ENCODE measurements at places on chromosomes 3 and 15. TPM values are rescaled to one million over a fixed set of nuclear protein-coding genes. Genes with fewer than 3 reads are reported as not detected.

- peak; percentile 53 for DNase-seq
Measured at GRCh38 chr3:197186887-197187588, 111.4 kb downstream of the DLG1 start.

DNA sequence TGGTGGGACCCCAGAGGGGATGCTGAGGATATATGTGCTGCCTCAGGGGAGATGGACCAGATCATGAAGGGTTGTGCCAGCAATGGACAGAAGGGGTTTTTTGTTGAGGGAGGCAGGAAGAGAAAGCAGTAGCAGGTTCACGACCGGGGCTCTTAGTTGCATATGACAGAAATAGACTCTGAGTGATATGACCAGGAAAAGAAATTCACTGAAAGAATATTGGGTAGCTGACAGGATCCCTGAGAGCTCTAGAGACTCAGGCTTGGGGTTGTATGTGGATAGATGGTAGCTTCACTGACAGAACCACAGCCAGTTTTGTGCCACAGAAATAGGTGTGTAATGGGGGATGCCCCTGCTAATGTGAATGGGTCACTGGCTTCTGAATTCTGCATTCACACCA lies 241.6 kb downstream of the ZNF621 start:
- DNase-seq: no peak

- no peak for DNase-seq
Measured at GRCh38 chr3:172192830-172193415, 153.5 kb downstream of the FNDC3B start.

- DNase-seq: peak; percentile 29
Measured at GRCh38 chr15:82543160-82543559, 2.9 kb upstream of the RPS17 start.

GRCh38 chr15:83276661-83277060 lies 7.8 kb downstream of the BNC1 start:
- DNase-seq: no peak

DNA sequence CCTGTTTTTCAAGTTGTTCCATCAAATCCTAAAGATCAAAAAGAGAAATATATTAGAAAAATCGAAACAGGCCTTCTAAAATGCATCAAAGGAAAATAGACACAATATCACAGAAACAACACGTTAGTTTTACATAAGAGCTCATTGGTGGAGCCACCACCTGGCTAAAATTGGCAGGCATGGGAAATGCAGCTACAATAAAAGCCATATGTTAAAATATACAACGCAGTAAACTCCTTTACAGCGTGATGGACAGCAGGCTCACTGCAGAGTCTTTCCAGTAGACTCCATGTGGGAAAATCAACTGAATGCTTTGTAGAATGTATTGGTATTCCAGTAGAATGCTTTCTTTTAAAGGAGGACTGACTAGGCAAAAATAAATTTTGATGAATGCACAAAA lies 40.9 kb upstream of the MYO5C start:
- DNase-seq: no peak

DNA sequence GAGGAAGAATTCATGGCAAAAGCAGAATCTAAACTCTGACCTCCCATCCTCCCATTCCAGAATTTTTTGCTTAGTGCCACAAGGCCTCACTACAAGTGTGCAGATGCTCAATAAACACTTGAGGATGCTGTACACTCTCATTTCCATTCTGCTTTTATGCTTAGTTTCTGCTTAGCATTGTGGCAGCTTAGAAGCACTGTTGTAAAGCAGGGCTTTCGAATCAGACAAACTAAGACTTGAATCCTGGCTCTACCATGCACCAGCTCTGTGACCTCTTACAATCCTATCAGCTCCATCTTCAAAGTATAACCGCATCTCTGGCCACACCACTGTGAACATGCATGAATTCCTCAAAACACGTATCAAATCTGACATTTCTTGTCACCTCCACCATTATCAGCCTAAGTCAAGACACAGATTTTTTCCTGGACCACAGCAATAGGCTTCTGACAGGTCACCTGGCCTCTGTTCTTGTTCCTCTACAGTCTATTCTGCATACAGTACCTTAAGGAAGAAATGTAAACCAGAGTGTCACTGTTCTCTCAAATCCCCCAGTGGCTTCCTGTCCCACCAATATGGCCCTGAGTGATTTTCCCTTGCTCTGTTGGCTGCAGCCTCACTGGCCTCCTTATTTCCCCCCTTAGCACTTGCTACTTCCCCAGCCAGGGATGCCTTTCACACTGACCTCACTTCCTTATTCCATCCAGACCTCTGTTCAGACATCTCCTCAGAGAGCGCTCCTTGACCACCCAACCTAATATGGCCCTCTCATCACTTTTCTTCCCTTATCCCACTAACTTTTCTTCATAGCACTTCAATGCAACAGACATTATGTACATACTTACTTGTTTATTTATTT lies 8.1 kb upstream of the PHC3 start:
- no peak for DNase-seq

- DNase-seq: no peak
Measured at GRCh38 chr15:80309769-80310384, 57.9 kb upstream of the CTXND1 start.

DNA sequence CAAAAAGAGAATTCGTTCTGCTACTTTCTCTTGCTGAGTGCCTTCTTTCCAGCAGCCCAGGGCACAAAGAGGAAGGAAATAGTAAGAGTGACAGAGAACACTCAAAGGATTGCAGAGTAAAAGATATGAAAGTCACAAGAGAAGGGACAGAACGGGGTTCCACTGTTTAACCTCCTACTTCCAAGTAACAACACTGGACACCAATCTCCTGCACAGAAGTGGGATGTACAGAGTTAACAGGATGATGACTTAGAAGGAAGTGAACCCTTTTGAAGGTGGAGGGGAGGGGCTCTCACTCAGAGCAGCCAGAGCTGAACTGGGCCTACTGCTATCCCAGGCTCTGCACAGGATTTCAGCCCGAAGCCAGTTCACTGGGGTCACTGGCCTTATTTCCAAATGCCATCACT lies 130.1 kb upstream of the PRICKLE2 start:
- peak; percentile 14 for DNase-seq

GRCh38 chr3:144852999-144853398 lies 881.4 kb downstream of the DIPK2A start:
- no peak for DNase-seq

- DNase-seq: no peak
Measured at GRCh38 chr3:66469220-66469640, 31.6 kb downstream of the LRIG1 start.

DNA sequence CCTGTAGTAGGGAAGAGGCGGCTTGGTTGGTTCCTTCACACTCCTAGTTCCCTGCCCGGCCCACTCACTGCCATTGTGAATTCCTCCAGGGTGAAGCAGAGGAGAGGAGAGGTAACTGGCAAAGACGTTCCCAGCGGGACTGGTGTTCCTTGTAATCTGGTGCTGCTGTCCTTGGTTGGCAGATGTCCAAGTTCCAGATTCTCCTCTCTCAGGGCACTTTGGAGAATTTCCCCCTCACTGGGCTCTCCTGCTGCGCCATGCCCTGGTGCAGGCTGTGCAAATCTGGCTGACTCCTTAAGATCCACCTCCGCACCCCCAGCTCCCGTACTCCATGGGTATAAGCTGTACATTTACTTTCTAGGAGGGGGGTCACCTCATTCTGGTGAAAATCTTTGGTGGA lies 37.3 kb downstream of the THSD4 start:
- DNase-seq: no peak

- DNase-seq: no peak
Measured at GRCh38 chr15:68644083-68644904, 65.5 kb downstream of the CORO2B start.

GRCh38 chr3:138360869-138361525 lies 12.6 kb downstream of the MRAS start:
- no peak for DNase-seq

DNA sequence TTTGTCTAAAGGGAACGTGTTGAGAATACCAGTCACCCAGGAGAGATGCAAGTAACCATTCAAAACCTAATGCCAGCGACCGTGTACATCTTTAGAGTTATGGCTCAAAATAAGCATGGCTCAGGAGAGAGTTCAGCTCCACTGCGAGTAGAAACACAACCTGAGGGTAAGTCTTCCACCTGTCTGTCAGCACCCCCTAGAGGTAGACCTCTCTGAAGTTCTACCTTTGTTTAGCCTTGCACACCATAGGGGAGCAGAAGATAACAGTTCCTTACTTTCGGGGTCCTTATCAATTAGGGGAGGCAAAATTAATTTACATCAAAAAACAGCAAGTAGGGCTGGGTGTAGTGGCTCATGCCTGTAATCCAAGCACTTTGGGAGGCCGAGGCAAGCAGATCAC lies 124.4 kb downstream of the HCN4 start:
- peak; percentile 49 for DNase-seq

DNA sequence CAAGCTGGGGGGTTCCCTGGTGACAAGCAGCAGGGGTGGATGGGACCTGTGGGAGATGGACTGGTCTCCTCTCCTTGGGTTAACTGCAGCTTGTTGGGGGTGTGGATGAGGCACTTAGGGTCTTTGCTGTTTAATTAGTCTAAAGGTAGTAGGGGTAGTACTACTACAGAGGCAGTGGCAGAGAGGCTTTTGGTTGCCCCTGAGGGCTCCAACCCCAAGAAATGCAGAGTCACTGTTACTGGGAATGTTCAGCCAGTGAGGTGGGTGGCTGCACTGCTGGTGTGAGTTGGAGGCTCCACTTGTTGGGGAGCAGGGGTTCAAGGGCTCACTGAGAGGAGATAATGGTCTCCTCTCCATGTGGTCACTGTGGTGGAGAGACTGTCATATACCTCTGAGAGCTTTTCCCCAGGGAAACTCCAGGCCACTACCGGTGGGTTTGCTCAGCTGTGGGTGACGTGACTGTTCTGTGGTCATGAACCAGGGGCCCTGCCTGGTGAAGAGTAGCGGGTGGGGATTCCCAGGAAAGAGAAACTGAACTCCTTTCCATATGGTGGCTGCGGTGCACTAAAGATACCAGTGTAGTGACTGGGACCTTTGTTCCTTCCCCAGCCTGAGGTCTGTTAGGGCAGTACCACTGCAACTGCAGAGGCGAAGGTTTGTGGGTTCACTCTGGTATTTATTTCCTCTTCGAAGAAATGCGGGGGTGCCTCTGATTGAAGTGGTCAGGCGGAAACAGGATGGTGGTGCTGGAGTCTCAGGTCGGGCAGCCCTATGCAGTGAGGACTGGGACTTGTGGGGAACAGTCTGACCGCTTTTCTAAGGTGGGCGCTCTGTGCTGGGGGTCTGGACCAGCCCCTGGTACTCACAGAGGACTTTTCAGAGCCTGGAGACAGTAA lies 68.9 kb upstream of the TNFSF10 start:
- peak; percentile 88 for DNase-seq

DNA sequence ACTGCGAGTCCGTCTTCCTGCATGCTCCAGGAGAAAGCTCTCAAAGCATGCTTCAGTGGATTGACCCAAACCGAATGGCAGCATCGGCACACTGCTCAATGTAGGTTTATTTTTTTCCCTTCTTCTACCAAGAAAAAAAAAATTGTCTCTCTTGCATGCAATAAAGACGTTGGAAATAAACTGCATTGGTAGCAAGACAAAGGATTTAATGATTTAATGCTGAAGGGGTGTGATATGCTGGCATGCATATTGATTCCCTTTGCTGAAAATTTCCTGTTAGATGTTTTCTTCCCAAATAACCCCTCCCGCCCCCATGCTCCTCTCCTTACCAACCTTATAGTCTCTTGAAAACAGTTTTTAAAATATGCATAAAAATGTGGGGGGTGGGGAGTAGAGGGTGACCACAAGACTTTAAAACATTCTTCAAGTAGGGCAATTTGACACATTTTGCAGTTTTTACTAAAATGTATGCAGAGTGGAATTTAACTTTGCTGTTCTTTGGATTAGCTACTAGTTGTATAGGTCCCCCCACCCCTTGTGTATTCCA lies 799 bp downstream of the RARB start:
- no peak for DNase-seq

- no peak for DNase-seq
Measured at GRCh38 chr3:53593611-53594010, 99.2 kb downstream of the CACNA1D start.

DNA sequence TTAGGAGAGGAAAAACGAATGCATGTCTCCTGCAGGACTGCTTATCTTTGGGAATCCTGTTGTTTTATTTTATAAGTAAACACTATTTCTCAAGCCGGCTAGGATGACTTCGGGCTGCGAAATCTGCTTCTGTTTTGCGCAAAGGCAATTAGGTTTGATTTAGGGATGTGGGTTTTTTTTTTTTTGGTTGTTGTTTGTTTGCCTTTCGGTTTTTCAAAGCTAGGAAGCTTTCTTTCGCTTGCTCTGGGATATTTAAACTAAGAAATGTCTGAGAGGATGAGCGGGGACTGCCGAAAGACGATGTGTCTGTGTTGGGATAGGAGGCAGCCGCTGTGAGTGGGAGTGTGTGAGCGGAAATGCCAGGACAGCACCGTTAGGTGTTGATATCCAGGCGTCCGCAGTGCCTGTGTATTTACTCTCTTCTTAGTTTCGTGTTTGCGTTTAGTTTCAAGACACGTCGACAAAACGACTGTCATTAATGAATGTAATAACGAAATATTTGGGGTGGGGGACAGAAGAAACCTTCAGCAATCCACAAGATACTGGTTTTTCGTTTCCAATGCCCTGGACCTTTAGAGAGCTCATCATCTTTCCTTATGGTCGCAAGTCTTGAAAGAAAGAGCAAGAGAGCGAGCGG lies 604 bp downstream of the ISL2 start:
- no peak for DNase-seq

- DNase-seq: no peak
Measured at GRCh38 chr15:64232400-64232799, 69.6 kb upstream of the PPIB start.

DNA sequence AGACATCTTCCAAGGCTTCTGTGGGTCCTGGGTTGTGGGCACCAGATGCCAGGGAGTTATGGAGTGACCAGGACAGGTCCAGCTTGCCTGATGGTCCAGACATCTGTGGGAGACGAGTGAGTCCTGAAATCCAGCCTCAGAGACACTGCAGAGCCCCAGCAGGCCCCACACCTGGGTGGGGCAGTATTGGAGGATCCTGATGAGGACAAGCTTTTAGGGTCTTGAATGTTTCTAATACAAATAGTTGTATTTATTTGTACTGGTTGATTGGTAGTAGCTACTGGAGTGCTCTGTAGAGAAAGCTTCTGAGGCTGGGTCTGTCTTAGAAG lies 67.5 kb upstream of the PRR23C start:
- DNase-seq: no peak

The TMCO5A gene
- total RNA-seq: not detected

The HTR3E gene
- total RNA-seq: not detected

The RGMA gene
- total RNA-seq: 0.25 TPM

The HRG gene
- total RNA-seq: not detected

The TRPM1 gene
- total RNA-seq: not detected

The IL16 gene
- 239 TPM for total RNA-seq

The FBXW12 gene
- total RNA-seq: not detected

The DVL3 gene
- 35.0 TPM for total RNA-seq

The DNAJC19 gene
- total RNA-seq: 33.5 TPM

The ZNF197 gene
- 13.2 TPM for total RNA-seq

The MAP6D1 gene
- 0.83 TPM for total RNA-seq

The CLSTN2 gene
- total RNA-seq: not detected

The SH3GL3 gene
- total RNA-seq: not detected

The APBA2 gene
- 19.2 TPM for total RNA-seq

The USP50 gene
- not detected for total RNA-seq

Measured in activated CD4-positive, alpha-beta T cell treated with anti-CD3 and anti-CD28 coated beads, Interleukin-2, amount 10 ng/mL, durations not matched to agents 7 days and 5 days (primary cell).